ENCODE measurements at places on chromosomes 12 and 14.

DNA sequence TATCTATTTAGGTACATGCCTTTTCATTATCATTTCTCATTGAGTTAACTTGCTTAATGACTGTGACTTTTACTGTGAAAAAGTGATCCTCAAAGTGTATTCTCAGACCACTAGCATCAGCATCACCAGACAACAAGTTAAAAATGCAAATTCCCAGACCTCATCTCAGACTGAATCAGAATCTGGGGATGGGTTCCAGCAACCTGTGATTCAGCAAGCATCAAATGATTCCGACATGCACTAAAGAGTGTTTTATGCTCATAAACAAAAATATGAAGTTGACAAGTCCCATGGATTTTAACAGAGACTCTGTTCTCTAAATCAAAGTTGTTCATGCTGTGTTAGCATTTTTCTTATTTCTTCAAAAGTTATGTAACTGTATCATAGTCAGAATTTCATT is 130.6 kb downstream of the BCAT1 start:
- no peak for DNase-seq

- DNase-seq = no peak
Measured at GRCh38 chr12:113088971-113089756, 32.6 kb downstream of the DTX1 start.

DNA sequence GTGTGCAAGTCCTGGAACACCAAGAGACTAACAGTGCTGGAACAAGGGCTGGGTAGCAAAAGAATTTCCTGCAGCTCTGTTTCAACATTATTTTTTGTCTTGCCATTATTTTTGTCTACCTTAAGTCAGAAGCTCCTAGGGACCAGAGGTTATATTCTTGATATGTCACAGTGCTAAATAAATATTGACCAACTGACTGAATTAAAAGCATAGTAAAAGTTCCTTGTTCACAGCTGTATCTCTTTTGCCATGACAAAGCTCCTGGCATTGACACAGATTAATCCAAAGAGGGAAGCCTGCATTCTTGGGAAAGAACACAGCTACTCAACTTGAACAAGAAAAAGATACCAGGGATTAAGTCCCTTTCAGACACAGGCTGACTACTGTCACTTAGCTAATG is 136.5 kb downstream of the SPTSSA start:
- no peak for DNase-seq

DNA sequence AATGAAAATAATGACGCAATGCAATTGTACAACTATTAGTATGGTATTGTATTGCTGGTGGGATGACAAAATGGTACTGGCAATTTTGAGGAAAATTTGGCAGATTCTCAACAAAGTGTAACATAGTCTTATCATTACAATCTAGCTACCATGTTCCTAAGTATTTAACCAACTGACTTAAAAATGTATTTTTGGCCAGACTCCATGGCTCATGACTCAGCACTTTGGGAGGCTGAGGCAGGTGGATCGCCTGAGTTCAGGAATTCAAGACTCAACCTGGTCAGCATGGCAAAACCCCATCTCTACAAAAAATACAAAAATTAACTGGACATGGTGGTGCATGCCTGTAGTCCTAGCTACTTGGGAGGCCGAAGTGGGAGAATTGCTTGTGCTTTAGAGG is 1409.5 kb downstream of the AACS start:
- no peak for DNase-seq

DNA sequence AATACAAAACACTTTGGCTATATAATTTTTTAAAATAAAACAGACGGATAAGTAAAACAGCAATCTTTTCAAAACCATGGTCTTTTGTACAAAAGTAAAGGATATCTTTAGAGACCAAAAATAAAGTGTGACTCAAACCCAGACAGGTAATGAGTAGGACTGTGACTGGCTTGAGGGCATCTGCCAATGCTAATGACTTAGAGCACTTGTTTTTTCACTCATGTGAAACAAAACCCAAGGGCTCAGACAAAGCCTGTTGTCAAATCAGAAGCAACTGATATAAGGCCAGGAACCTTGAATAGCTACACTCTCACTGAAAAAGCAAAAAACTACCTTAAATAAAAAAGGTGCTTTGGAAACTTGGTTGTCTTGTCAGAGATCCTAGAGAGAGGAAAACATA is 357.4 kb downstream of the TMEM117 start:
- DNase-seq = no peak

GRCh38 chr12:26239852-26240815 is 44.8 kb downstream of the SSPN start:
- no peak for DNase-seq

DNA sequence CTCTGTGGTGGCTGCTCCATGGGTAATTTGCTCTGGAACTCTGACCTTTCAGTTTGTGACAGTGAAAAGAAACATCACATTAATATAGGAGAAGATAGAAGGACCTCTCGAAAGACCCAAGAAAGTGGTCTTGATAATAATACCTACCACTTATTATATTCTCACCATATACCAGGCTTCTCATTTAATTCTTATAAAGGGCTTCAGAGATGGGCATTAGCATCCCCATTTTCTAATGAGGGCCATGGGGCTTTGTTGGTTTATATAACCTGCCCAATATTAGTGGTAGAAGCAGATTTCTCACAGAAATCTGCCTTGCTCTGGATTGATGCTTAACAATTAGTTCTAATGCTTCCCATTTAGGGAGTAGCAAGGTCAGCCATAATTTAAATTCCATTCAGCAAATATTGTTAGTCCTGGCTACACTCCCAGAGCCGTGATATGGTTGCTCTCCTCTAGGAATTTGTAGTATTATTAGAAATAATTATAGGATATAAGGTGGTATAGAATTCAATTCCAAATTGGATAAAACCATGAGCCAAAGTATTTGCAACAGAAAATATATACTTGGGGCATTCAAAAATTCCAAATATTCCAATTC is 7.4 kb upstream of the AMIGO2 start:
- no peak for DNase-seq

GRCh38 chr12:13437541-13437940 is 241.0 kb downstream of the EMP1 start:
- DNase-seq = no peak

DNA sequence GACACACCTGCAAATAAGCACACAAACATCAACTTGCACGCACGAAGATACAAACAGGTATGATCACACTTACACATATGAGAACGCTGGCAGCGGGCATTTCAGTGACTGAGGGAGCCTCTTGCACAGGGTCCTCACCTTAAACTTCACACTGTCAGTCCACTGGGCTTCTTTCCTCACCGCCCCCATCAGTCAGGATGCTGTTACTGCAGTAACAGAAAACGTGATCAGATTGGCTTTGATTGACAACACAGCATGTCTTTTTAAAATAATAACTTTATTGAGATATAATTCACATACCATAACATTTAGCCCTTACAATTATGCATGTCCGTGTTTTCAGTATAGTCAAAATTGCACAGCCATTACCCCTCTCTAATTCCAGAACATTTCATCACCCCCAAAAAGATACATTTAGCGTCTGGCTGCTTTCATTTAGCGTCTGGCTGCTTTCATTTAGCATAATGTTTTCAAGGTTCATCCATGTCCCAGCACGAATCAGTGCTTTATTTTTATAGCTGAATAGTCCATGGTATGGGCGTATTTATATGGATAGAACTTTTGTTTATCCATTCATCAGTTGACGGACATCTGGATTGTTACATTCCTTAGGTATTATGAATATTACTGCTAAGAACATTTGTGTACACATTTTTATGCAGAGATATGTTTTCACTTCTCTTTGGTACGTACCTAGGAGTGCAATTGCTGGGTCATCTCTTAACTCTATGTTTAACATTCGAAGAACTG is 8.4 kb downstream of the CCDC197 start:
- DNase-seq = no peak

GRCh38 chr14:29822430-29822709 is 105.3 kb downstream of the PRKD1 start:
- no peak for DNase-seq

- DNase-seq = no peak
Measured at GRCh38 chr14:81557146-81557545, 23.5 kb upstream of the SEL1L start.

DNA sequence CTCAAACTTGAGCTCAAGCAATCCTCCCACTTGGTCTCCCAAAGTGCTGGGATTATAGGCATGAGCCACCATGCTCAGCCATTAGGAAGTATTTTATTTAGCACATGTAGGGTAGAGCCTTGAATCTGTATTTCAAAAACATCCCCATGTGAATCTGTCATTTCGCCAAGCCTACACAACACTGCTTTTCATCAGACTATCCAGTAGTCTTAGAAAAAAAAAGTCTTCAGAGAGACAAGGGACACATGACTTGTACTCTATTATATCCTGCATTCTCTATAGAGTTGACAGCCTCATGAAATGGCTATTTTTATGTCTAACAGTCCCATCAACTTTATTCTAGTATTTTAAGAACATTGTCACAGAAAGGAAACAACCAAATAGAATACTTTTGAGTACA is 35.4 kb downstream of the TM7SF3 start:
- DNase-seq = no peak

- peak; percentile 21 for DNase-seq
Measured at GRCh38 chr14:92613008-92613658, 99.6 kb downstream of the RIN3 start.

- DNase-seq = no peak
Measured at GRCh38 chr14:61602733-61603077, 92.6 kb upstream of the HIF1A start.

- DNase-seq = no peak
Measured at GRCh38 chr14:26872515-26873361, 274.9 kb upstream of the NOVA1 start.

GRCh38 chr12:112347581-112347982 is 34.6 kb downstream of the HECTD4 start:
- DNase-seq = no peak

DNA sequence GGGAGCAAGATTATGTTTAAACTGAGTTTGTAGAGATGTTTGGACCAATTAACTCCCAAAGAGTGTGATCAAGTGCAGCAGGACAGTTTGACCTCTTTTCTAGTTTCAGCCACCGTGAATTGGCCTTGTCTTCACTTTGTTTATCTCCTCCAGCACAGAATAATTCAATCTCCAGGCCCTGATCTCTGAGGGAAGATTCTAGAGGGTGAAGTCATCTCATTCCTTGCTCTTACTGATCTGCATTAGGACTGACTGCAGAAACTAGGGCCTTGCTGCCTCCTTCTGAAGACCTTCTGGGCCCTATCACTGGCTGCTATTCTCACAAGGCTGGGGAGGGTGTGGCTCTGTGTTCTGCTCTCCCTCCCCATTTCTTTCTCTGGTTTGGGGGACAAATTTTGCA is 29.4 kb downstream of the C12orf75 start:
- DNase-seq = no peak

Measured in T-helper 22 cell (primary cell).